ENCODE measurements at places on chromosomes 12 and 14. TPM values are rescaled to one million over a fixed set of nuclear protein-coding genes. Genes with fewer than 3 reads are reported as not detected.

DNA sequence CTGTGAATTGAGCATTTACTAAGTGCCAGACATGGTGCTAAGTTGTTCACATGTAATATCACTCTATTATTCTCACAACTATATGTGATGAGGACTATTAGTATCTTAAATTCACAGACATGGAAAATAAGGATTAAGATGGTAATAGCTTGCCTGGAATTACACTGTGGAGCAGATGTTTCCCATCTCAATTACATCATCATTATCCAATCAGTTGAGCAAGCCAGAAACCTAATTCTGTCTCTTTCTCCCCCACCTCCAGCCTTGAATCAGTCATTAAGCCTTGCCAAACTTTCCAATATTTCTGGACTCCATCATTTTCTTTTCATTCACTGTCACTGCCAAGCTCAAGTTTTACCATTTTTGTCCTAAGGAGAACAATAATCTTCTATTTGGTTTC lies 287.8 kb upstream of the KITLG start:
- DNase-seq: no peak

DNA sequence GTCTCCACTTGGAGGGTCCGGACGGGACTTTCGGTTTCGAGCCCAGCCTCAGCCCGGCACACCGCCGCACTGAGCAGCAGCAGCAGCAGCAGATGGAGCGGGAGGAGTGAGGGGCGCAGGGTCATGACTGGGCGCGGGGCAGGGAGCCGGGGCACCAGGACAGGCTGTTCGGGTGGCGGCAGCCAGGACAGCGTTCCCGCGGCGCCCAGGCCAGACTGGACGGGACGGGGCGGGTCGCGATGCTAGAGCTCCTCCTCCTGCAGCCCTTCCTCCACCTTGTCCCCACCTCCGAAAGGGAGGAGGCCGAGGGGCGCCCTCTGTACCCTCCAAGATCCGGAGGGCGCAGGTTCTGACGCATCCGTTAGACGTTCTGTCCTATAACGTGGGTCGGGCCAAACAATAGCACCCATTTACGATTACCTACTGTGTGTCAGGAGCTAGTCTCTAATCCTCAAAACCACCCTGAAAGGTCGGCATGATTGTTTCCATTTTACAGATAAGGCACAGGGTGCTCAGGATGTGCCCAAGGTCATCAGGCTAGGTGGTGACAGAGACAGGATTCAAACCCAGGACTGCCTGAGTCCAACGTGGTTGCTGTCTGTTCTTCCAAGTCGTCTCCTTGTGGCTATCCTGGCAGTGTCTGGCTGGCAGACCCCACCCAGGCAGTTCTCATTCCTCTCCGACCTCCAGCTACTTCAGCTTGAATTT lies at the start of gene FKBP11:
Gene FKBP11, minus strand, starts transcription at position 189 of the 708 bp plus-strand sequence. Its CDS starts 64 bp downstream, at position 125.
- peak; percentile 90 for DNase-seq

DNA sequence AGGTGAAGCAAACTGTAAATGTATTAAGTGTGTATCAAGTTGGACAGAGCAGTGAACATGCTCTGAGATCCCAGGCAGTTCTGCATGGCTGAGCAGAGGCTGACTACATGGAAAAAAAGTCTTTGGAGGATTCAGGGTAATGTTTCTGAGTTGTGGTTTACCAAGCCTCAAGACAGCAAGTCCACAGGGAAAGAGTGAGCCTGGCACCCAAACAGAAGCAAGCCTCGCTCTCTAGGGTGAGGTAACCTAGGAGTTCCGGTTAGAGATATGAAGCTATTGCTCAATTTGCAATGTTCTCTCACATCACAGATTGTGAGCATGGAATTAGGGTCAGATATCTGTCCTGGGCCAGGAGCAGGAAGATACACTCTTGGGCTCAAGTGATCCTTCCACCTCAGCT lies 158.6 kb downstream of the MON2 start:
- DNase-seq: no peak

GRCh38 chr12:30962047-30962446 lies 35.5 kb downstream of the TSPAN11 start:
- no peak for DNase-seq

- no peak for DNase-seq
Observed at GRCh38 chr12:40502322-40502721, 189.9 kb upstream of the CNTN1 start.

GRCh38 chr14:34478261-34478660 lies 16.2 kb upstream of the SPTSSA start:
- no peak for DNase-seq

OASL gene
- total RNA-seq: 11.1 TPM

- DNase-seq: no peak
Observed at GRCh38 chr12:3222979-3223378, 145.8 kb downstream of the TSPAN9 start.

GRCh38 chr14:68376067-68376779 lies 416.6 kb downstream of the ZFP36L1 start:
- no peak for DNase-seq

GRCh38 chr14:75261820-75262219 lies 16.8 kb upstream of the FOS start:
- DNase-seq: no peak

POTEM gene
- total RNA-seq: not detected

SGPP1 gene
- total RNA-seq: 10.5 TPM

GRCh38 chr14:24701062-24701461 lies 67.1 kb upstream of the GZMB start:
- no peak for DNase-seq

KRT86 gene
- total RNA-seq: not detected

Data from activated CD8-positive, alpha-beta T cell treated with anti-CD3 and anti-CD28 coated beads for 36 hours (primary cell).